Effector CD4-positive, alpha-beta T cell (primary cell): ENCODE measurements at places on chromosomes 4 and X.

- no peak for DNase-seq
These were observed 1149.7 kb downstream of the STPG2 start for GRCh38 chr4:96993560-96993959.

GRCh38 chrX:16466640-16467432, 183.1 kb upstream of the S100G start:
- DNase-seq = no peak

DNA sequence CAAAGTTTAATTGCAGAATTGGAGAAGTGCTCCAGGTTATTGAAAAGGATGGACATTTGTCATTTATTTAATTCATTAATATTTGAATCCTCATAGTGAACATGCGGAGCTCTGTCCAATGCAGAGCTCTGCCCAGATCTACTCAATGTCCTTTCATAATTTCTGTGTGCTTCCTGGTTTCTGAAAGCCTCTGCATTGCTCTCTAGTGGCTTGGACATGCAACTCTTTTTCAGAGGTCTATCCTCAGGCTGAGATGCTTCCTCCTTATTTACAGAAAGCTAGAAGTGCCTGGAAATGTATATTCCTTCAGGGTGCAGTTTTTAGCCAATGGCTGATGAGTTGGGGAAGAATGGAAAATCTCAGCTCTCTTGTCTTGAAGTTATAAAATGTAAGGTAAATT, 786.1 kb upstream of the AADAT start:
- DNase-seq = no peak

GRCh38 chr4:37338972-37339371, 94.4 kb downstream of the NWD2 start:
- no peak for DNase-seq

GRCh38 chrX:103215425-103215991, 600 bp downstream of the BEX4 start:
- peak; percentile 4 for DNase-seq

DNA sequence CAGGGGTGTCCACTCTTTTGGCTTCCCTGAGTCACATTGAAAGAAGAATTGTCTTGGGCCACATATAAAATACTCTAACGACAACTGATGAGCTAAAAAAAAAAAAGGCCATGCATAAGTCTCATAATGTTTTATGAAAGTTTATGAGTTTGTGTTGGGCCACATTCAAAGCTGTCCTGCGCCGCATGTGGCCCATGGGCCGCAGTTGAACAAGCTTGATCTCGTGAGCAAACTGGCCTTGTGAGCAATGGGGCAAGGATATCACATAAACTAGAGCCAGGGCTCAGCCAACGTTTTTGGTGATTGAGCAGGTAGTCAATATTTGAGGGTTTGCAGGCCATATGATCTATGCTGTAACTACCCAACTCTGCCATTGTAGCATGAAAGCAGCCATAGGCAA, 44.6 kb upstream of the PHKA2 start:
- no peak for DNase-seq

GRCh38 chrX:14676431-14676830, 147.1 kb downstream of the GLRA2 start:
- no peak for DNase-seq

DNA sequence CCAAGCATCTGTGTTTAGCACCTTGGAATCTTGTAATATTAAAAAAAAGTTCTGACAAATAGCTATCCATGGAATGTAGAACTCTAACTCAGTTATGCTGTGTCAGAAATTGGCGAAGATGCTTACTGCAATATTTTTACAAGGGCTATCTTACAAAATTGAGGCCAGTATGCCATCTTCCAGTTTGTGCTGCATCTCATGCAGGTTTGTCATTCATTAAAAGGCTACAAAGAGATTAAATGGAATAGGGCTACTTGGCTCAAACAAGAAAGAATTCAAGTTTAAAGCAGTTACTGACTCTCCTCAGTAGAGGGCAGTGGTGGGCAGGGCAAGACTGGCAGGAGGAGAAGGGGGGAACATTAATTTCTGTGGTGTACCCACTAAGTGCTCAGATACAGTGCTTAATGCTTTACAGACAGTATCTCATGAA, 66.5 kb downstream of the SHROOM4 start:
- DNase-seq = no peak

- no peak for DNase-seq
These were observed 156.0 kb downstream of the DEFB131A start for GRCh38 chr4:9600246-9600645.

GRCh38 chrX:81957900-81958545, 756.1 kb downstream of the SH3BGRL start:
- DNase-seq = no peak

GRCh38 chr4:80141543-80141942, 55.8 kb upstream of the PRDM8 start:
- DNase-seq = no peak

DNA sequence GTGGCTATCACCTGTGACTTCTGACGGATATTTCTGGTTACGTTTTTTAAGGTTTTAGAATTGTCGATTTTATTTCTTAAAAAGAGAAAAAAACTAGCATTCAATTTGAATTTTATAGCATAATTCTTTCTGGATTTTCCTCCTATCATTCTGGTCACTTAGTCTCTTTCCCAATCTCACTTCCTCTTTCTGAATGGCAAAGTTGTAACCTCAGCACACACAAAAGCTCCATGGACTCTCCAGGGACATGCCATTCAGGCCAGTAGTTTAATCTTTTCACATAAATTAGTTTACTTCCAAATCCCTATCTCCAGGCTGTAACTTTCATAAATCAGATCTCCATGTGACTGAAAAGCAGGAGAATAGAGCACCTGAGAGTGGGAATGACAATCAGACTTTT, 110.7 kb downstream of the ARAP2 start:
- DNase-seq = no peak

DNA sequence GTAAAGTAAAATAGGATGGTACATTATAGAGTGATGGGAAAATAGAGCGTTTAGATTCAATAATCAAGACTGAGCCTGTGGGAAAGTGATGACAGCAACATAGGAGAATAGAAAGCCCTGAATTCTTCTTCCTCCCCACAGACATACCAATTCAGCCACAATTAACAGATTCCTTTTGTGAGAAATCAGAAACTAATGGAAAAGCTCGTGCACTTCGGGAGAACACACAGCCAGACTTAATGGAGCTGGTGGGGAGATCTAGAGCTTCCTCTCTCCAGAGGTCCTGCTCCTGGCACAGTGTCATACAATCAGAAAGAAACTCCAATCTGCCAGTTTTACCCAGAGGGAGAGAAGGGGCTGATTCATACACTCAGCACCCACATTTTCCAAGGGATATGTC, 676.3 kb upstream of the BOD1L1 start:
- DNase-seq = no peak

DNA sequence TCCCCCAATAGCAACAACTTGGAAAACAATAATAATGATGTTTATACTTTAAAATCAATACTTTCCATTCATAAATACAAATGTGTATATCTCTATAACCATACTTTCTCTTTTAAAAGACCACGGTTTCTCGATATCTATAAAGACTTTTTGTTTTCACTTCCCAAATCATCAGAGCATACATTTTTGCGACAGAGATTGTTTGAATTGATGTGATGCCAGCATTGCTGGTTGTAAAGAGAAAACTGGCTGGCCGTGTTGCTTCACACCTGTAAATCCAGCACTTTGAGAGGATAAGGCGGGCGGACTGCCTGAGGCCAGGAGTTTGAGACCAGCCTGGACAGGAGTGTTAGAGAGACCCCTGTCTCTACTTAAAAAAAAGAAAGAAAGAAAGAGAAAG, 77.6 kb upstream of the ZNF518B start:
- DNase-seq = no peak

- DNase-seq = no peak
These were observed 14.1 kb downstream of the LRIT3 start for GRCh38 chr4:109861916-109862511.

DNA sequence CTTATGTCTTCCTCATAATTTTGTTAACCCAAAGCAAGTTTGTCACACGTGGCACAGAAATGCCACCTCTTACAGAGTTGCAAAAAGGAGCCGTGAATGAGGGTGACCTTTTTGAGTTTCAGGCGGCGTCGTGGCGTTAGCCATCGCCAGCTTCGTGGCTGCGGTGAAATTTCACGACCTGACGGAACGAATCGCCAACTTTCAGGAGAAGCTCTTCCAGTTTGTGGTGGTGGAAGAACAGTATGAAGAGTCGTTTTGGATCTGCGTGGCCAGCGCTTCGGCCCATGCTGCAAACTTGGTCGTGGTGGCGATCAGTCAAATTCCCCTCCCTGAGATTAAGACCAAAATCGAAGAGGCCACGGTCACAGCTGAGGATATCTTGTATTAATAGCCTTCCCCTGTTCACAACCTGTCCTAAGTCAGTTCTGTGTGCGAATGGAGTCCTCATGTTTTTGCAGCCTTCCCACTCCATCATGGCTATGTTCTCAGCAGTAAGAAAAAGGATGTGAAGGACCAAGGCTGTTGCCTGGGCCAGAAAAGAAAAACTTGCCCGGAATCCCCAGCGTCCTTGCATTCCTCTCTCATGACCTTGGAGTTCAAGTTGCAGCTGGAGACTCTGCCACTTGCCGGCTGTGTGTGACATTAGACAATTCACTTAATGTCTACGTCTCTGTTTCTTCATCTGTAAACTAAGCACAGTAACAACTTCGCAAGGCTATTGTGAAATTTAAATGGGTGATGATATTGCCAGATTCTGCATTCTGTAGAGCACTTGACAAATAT, 11.9 kb downstream of the CLRN2 start:
- no peak for DNase-seq

DNA sequence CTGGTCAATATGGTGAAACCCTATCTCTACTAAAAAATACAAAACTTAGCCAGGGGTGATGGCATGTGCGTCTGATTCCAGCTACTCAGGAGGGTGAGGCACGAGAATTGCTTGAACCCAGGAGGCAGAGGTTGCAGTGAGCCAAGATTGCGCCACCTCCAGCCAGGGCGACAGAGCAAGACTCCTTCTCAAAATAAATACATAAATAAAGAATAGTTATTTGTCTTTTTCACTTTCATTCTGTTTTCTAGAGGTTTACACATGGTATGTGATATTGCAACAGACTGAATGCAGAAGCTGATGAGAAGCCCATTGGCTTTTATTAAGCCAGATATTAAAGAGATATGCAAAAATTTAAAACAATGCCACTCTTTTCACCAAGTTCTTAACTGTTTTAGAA, 8.2 kb downstream of the KLHL15 start:
- DNase-seq = no peak

- no peak for DNase-seq
These were observed 67.0 kb downstream of the TMEM156 start for GRCh38 chr4:38964942-38965775.

DNA sequence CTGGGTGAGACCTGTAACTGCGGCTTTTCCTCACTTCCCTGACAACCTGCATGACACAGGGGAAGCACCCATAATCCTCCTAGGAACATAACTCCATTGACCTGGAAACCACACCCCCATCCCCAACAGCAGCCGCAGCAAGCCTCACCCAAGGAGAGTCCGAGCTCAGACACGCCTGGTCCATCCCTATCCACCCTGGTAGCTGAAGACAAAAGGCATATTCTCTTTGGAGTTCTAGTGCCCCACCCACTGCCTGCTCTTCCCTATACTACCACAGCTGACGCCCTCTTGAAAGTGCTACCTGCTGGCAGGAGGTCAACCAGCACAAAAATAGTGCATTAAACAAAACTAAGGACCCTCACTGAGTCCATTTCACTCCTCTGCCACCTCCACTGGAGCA, 1080.9 kb upstream of the IGFBP7 start:
- no peak for DNase-seq

DNA sequence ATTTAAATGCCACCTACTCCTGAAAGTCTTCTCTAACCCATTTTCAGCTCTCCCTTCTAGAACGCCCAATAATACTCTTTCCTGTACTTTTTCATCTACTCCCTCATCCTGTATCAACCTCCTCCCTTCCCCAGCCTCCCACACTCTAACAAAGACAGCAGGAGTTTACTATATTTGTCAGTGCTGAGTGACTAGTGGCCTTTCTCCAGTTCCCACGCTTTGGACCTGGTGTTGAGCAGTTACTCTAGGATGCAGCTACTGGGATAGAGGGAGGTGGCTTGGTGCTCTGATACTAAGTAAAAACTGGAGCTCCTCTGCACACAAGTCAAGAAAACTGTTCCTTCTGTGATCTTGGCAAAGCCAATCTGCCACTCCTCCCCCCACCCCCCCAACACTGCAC, 36.1 kb upstream of the KLHL13 start:
- no peak for DNase-seq

- DNase-seq = no peak
These were observed 148.7 kb downstream of the FSTL5 start for GRCh38 chr4:162015090-162015489.
